ENCODE measurements at places on chromosomes 11 and 22.
A peak's percentile ranks its signal among the peaks of the same experiment; 100 is the strongest.

DNA sequence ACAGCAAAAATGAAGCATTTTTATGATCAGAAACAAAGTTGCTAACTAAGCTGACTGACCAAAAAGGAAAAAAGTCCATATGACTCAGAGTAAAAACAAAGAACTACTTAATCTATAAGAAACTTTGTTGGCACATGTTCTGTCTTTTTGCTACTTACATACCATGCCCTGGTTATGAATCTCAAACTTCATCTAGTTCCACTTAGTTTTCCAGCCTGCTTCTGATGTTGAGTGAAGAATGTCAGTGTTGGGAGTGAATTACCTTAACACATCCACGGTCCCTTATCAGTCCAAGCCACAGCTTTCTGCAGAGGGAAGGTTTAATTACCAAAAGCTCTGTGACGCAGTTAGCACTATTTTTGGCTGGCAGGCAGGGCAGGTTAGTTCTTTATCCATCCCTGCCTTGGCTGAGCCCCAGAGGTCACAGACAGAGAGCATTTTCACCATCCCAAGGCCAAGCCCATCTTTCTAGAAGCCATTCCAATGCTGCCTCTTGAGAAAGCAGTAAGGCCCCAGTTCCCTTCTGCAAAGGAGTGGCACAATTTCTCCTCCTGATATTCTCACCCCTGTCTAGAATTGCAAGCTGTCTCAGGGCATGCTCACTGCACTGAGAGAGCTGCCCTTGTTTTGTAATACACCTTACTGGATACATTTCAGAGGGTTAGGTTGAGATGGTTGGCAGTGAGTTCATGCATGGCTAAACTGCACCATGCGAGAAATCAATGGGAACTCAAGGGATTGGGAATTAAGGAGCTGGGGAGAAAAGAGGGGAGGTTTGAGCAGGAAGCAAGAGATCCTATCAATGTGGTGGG is 67.1 kb downstream of the SLC1A2 start:
- DNase-seq = no peak

DNA sequence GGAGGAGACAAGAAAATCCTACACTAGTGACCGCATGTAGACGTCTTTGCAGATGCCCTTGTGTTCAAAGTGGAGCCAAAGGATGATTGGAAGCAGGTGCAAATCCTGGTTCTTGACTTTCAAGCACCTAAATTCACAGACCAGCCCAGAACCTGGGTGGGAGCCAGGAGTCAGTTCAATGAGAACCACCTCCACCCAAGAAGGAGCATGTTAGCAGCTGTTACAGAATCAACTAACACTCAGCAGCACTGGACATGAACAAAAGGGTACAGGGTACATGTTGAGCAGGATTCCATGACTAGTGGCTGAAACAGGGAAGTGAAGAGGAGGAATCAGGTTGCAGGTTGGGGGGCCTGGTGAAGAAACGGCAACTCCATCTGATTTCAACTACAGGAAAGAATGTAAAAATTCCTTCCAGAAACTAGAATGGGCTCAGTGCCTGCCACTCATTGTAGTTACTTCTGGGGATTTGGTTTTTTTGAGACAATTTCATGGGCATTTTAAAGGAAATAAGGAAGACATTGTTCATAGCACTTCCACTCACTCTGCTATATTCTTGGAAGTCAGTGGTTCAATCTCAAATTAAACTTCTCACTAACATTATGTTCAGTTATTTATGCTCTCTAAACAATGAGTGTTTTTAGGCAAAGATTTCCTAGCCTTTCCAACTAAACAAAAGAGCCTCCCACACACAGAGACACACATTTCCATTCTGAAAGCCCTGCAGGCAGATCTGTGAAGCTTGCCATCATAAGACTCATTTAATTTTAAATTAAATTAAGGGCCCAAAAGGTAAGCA is 173.3 kb downstream of the CADM1 start:
- DNase-seq = no peak

DNA sequence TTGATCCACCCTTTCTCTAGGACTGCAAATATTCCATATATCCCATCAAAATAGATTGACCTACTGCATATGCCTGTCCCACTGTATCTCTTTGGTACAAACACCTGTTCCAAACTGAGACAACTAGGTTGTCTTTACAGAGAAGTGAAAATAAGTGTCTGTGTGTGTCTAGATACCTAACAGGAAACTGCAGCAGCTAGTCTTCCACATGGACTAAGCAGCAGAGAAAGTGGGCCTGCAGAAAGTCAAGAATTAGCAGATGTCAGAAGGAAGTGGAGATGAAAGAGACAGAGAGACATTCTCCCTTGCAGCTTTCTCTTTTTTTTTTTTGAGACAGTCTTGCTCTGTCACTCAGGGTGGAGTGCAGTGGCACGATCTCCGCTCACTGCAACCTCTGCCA is 3.9 kb upstream of the RAB39A start:
- no peak for DNase-seq

DNA sequence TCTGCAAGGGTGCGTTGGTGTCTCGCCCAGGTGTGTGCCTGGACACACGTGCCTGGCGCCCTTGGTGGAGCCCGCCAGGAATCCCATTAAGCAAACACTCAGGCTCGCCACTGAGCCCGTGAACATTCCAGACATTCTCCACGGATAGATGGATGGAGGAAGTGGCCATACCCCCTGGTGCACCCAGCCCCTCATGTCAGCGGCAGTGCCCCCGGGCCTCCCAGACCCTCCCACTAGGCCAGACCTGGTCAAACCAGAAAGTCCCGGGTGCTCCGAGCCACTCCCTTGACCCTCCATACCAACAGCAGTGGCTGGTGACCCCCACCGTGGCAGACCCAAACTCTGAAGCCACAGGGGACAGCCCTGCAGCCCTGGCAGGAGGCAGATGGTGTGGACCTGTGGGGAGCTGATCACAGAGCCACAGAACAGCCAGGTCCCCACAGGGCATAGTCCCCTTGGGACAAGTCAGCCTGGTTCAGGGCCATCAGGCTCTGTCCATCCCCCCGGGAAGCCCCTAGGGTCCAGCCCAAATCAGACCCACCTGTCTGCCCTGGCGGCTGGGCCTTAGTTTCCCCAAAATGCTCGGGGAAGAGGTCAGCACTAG is 1.9 kb downstream of the EPS8L2 start:
- no peak for DNase-seq

- peak; percentile 33 for DNase-seq
Measured at GRCh38 chr11:134393638-134394037, 18.4 kb downstream of the B3GAT1 start.

- DNase-seq = no peak
Measured at GRCh38 chr11:134532921-134533421, 120.9 kb upstream of the B3GAT1 start.

DNA sequence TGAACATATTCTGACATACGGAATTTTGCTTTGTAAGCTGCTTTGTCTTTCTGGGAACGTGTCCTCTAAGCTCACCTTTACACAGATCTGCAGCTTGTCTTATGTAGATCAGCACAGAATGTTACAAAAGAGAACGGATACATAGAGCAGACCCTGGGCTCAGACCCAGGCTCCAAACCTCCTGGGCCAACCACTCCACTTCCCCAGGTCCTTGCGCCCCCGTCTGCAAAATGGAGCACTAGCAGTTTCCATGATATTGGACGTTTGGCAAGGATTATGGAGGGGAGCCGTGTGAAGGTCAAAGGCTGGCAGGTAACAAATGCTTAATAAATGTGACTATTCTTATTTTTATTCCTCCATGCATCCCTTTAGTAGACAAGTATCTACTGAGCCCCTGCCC is 358.4 kb downstream of the CTTN start:
- DNase-seq = no peak

DNA sequence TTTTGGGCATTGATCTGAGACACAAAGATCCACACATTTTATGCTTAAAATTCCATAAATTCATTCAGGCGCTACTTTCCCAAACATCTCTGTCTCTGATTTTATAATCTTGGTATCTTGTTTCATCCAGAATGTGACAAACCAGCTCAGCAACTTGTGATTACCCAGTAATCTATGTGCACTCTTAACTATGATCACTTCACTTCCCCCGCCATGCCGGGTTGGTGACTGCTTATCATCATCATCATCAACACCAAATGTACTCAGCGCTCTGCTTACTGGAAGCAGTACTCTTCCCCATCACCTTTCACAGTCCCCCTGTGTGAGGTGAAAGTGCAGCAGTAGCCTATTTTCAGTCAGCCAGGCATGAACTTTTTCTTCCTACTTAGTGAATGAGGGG is 15.2 kb upstream of the MMP7 start:
- no peak for DNase-seq

DNA sequence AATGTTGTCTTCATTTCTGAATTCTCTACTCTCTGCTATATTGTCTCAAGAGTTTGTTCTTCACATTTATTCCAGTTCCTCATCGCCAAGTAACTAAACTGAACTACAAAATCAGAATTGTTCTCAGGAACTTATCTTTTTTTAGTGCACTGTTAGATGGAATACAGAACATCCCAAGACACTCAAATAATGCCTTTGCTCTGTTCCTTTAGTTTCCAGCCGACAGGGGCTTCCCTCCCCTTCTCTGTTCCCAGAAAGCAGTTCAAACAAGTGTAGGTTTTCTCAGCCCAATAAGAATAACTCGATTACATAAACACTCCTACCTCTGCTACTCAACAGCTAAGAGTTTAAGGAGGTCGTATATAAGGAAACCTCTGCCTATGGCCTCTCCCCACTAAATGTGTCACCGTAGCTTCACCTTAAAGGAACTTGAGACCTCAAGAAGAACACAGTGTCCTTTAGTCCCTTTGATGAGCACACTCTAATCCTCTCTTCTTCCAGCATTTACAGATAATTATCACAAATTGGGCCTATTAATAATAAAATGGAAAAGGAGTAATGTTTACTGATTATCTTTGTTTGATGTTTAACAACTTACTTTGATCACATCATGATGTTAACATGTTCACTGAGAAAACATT is 6.9 kb downstream of the POU2AF3 start:
- no peak for DNase-seq

GRCh38 chr11:130601141-130601540 is 152.7 kb downstream of the ADAMTS15 start:
- peak; percentile 63 for DNase-seq

DNA sequence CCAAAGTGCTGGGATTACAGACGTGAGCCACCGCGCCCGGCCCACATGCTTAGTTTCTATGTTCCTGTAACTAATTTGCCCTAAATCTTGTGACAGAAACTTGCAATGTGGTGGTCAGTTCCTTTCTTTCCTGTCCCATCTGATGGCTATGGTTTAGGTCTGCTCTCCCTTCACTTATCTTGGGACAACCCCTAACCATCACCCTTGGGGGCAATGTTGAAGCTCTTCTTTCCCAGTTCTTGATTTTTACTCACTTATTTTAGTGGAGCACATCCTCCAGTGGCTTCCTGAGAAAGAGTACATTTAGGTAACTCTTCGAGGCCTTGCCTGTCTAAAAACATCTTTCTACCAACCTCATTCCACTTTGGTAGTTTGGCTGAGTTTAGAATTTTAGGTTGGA is 7.3 kb downstream of the SREBF2 start:
- no peak for DNase-seq

- no peak for DNase-seq
Measured at GRCh38 chr11:124982043-124982442, 28.0 kb downstream of the CCDC15 start.

GRCh38 chr11:1879342-1879940 is 12.3 kb downstream of the PRR33 start:
- no peak for DNase-seq

- DNase-seq = no peak
Measured at GRCh38 chr11:28759311-28759710, 651.1 kb downstream of the METTL15 start.

DNA sequence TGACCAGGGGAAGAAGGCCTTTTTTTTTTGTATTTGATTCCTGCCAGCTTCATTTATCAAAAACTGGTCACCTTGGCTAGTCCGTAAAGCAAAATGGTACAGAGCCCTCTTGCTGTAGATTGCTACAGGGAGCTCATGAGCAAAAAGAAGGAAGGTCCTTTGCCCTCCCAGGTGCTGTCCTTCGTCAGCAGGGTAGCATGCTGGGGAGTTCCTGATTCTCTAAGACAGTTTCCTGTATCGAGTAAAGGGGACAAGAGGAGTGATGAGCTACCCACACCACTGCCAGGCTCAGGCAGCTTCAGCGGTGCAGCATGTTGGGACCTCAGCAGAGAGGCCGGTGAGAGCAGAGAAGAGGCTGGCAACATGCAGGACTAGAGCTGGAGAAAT is 67.8 kb upstream of the CSNK2A3 start:
- DNase-seq = no peak

Data from transverse colon (tissue), 4 donors.